ENCODE measurements at places on chromosomes 7 and 10.
A peak's percentile ranks its signal among the peaks of the same experiment; 100 is the strongest.

DNA sequence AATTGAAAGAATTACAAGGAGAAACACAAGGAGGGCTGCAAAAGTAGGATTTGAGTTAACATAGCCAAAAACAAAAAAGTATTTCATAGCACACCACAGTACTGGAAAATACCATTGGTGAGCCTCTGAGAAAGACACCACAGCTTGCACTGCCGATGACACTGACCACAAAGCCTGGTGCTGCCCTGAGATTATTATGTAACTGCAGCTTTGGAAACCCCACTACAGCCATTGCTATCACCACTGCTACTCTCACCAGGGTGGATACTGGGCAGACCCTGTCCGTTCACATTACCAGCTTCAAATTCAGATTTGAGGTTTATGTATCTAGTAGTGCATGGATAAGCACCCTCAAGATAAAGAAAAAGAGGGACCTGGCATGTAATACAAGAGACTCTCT is 1246.7 kb upstream of the SORCS1 start:
- no peak for DNase-seq

DNA sequence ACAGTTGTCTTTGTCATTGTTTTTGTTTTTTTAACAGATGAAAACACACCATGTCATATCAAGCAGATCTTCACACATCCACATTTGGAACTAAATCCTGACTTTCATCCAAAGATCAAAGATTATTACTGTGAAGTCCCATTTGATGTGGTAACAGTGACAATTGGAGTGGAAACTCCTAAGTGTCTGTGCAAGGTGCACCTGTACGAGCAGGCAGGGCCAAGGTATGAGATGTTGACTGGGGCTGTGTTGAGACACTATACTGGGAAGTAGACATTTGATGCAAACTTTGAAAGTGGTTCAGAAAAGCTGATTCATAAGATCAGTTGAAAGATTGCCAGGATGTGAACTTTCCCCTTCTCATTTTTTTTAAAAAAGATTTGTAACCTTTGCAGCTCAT is 152.3 kb downstream of the CPED1 start:
- no peak for DNase-seq

DNA sequence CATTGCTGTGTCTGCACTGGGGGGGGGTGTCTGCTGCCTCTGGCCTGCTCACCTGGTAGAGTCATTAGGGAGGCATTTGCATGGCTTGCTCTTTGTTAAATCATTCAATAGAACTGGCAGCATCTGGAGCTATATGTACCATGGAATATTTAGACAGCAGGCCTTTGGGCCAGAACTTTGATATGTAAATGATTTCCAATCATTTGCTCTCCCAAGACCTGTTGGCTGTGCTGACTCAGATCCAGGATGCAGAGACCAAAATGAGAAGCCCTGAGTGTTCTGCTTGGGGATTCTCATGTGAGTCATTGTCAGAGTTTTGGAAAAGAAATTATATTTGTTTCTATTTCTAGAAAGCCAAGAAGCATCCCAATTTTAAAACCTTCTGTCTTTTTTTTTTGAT is 257.6 kb upstream of the IGFBP3 start:
- DNase-seq, result no peak

- no peak for DNase-seq
These were observed 435.4 kb downstream of the SUGCT start for GRCh38 chr7:40570223-40570622.

DNA sequence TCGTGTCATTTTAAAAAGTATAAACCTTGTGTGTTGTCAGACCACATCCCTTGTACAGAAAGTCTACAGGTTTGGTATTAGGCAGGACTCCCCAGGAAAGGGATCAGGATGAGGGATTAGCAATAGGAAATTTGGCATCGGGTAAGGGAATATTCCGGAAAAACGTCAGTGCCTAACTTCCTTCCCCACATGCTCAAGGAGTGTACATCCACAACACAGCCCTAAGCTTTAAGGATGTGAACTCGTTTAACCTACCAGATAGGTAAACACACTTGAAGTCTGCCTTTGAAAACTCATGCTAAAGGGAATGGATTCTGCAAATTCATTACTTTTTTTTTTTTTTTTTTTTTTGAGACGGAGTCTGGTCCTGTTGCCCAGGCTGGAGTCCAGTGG is 194.9 kb downstream of the SKIDA1 start:
- no peak for DNase-seq

GRCh38 chr7:157520249-157520648 is 183.4 kb downstream of the DNAJB6 start:
- no peak for DNase-seq

DNA sequence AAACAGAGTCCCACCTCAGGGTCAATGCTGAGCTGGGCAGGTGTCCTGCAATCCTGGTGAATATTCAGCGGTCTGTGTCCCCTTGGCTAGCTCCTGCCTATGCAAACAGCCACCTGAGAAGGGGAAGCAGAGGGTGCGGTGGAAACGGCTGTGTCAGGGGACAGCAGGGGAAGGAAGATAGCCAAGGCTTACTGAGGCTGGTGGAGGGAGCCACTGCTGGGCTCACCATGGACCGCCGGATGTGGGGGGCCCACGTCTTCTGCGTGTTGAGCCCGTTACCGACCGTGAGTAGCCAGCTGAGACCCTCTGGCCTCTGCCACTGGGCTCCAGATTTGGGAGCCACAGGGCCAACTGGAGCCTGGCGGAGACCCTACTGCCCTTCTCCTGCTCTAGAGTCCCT is at the start of gene GHRHR:
Gene GHRHR (plus strand): TSS at position 112 of the 400 bp plus-strand sequence. CDS start 116 bp downstream, at position 228.
- no peak for DNase-seq

DNA sequence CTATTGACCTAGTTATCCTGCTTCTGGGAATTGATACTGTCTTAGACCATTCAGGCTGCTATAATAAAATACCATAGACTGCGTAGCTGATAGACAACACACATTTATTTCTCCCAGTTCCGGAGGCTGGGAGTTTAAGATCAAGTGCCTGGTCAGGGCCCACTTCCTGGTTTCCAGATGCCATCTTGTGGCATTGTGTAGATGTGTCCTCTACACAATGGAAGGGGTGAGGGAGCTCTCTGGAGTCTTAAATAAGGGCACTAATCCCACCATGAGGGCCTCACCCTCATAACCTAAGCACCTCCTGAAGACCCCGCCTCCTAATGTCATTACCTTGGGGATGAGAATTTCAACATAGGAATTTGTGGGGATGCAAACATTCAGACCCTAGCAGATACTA is 62.4 kb downstream of the SLC35B4 start:
- DNase-seq, result no peak

DNA sequence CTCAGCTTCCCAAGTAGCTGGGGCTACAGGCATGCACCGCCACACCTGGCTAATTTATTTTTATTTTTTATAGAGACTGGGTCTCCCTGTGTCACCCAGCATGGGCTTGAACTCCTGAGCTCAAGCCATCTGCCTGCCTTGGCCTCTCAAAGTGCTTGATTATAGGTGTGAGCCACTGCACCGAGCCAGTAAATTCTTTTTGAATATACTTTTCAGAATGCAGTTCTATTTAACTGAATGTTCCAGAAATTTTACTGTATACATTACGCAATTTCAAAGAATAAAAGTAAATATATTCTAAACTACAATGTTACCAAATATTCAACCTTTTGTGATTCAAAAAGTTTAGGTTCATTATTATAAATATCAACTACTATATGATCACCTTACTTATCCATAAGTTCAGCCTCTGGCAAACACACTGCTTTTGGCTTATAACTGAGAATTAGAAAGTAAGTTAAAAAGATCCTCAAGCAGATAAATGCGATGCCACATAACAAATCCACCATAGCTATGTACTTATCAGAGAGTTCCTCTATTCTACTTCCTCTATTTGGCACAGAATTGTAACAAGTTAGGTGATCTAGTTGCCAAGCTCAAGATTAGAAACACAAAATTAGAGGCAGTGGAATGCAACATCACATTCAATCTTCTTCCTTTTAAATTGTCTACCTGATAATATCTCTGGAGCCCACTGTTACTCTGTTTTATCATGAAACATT is 118.2 kb downstream of the ANK3 start:
- DNase-seq, result no peak

- no peak for DNase-seq
These were observed 812.2 kb downstream of the GRM8 start for GRCh38 chr7:126440542-126440941.

- DNase-seq, result peak; percentile 73
These were observed 1.2 kb upstream of the TMEM178B start for GRCh38 chr7:141072548-141073172.

- no peak for DNase-seq
These were observed 61.3 kb downstream of the APBB1IP start for GRCh38 chr10:26499426-26499825.

GRCh38 chr7:47588704-47589225 is 6.9 kb upstream of the TNS3 start:
- DNase-seq, result no peak

DNA sequence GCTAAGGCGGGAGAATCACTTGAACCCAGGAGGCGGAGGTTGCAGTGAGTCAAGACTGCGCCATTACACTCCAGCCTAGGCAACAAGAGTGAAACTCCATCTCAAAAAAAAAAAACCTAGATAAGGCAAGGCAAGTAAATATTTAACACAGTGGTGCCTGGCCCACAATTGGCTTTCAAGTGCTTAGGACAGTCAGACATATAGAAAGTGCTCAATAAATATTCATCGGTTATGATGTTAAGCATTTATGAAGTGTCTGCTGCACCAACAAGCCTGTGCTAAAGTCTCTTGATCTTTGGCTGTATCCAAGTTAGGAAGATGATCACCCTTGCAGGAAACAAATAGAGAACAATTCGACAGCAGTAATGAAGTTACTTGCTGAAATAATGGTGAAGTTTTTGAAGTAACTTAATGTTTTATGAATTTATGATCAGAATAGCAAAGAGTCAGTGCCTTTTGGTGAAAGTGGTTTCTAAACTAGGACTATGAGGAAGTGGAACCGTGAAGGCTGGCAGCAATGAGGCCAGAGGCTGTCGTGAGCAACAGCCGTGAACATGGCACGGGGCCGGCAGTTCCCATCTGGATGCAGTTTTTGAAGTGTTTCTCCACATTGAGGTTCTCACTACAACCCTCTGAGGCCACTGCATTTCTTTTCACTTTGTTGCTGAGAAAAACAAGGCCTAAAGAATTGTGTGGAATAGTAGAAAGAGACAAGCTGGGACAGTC is 48.1 kb upstream of the GATA3 start:
- DNase-seq, result no peak

GRCh38 chr7:103894656-103895596 is 94.5 kb downstream of the RELN start:
- DNase-seq, result no peak

DNA sequence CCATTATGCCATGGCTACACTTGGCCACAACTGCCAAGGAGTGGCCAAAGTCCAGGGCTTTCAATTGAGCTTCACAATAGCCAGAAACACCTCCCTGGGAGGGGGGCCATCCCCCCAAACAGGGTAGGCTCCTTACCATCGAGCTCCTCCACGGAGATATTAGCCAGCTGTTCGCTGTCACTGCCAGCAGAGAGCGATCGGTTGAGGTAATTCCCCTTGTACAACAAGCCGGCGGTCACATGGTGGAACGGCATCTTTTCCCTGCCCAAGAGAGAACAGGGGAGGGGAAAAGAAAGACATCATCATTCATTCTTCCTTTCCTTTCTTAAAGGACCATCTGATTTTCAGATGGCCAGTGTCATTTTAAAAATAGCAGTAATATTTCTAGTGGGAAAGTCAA is 133.6 kb downstream of the CALN1 start:
- DNase-seq, result no peak

DNA sequence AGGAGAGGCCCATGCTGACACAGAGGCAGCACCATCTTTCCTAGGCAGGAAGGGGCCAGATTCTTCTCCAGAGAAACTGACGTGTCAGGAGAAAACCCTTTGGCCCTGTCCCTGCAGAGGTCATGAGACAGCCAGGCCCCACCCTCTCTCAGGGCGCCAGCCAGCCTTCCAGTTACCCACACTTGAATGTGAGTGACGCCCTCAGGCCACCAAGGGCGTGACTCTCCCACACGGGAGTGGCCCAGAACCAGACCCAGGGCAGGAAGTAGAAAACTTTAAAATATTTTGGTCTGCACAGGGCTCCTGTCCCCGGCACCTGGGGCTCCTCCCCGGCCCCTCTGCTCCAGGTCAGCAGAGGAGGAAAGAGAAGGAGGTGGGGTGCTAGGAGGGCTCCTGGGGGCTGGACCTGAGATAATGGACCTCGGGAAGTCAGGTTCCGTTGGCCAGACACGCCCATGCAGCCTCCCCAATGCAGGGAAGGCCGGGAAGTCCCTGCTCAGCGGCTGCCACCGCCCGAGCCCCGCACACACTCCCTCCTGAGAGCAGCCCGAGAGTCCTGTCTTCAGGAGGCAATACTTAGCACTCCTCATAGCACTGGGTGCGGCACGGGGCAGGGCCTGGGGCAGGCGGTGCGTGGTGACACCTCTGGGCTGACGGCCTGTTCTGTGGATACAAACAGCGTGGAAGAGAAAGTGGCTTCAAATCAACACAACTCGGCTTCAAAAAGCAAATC is 67.0 kb upstream of the CFAP46 start:
- no peak for DNase-seq

DNA sequence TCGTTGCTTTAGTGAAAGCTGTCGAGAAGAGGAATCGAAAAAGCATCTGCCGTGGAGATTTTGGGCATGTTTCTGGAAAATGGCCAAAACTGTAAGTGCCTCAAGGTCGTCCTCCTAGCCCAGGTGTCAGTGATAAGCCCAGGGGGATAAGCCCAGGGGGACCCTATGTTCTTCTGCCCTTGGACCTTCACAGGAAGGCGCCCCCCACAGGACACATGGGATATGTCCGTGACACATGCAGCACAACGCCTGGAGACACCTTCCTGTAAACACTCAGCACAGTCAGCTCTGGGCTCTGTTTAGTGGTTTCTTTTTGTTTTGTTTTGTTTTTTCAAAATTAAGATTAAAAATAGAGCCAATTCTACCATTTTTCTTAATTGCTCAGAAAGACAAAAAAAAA is 272.7 kb downstream of the KLF6 start:
- no peak for DNase-seq

- no peak for DNase-seq
These were observed 289.0 kb downstream of the SNX13 start for GRCh38 chr7:17651341-17651740.

DNA sequence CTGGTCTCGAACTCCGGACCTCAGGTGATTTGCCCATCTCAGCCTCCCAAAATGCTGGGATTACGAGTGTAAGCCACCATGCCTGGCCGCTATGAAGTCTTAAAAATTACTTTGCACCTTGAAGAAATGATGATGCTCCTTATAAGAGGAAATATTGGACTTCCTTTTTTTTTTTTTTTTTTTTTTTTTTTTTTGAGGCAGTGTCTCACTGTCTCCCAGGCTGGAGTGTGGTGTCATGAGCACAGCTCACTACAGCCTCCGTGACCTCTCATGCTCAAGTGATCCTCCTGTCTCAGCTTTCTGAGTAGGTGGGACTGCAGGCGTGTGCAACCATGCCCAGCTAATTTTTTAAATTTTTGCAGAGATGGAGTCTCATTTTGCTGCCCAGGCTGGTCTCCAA is 65.3 kb downstream of the KMT2E start:
- no peak for DNase-seq

- DNase-seq, result no peak
These were observed 403.3 kb downstream of the HGF start for GRCh38 chr7:81366546-81366945.

Measured in NCI-H1930 (cell line).